Activated CD4-positive, alpha-beta T cell treated with anti-CD3 and anti-CD28 coated beads for 1 hour (primary cell): ENCODE measurements at places on chromosomes 2 and 18.

- DNase-seq, result no peak
Measured at GRCh38 chr18:47118981-47119380, 31.3 kb downstream of the HDHD2 start.

DNA sequence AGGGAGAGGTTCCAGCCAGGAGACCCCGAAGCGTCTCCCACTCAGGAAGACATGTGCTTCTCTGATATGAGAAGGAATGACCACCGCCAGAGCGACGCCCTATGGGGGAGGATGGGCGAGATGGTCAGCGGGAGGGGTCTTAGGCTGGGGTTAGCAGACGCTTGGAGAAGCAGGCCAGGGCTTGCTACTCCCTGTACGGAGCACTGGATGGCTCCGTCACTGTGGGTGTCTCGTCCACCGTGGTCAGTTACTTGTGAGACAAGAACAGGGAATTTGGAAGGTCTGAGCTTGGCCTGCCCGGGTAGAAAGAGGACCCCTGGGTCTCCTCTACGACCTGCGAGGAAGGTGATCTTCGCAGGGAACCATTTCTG lies 39.8 kb downstream of the TMEM18 start:
- no peak for DNase-seq

DNA sequence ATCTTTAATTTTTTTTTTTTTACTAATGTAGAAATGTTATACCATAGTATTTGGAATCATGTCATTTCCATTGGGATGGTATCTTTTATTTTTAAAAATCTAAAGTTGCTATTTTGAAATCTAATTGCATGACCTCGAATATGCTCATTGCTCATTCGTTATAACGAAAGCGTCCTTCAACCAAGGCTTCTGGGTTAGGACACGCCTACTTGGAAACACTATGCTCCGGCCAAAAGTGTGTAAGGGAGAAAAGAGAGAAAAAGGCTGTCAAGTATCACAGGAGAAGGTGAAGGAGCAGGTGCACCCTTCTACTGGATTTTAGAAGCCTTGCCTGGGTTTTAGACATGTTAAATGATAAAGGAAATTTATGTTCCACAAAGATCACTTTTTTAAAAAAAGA lies 465.9 kb upstream of the ID2 start:
- no peak for DNase-seq

- no peak for DNase-seq
Measured at GRCh38 chr2:217290467-217290866, 430.6 kb upstream of the TNP1 start.

- DNase-seq, result no peak
Measured at GRCh38 chr2:14626873-14627272, 5.6 kb upstream of the LRATD1 start.

DNA sequence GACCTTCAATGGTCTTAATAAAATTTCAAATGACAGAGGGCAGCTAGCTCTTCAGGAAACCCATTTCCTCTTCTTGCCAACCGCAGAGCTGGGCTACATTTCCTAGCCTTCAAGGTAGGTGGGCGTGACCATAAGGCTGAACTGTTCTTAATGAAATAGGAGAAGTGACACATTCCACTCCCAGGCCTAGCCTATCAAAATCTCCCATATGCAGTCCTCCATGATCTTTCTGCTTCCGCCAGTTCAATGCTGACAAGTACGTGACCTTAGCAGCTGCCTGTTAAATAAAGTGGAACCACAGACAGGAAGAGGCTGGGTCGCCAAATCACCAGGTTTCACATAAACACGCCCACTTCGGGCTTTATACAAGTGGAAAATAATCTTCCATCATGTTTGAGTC lies 13.2 kb downstream of the SERPINE2 start:
- peak; percentile 46 for DNase-seq

DNA sequence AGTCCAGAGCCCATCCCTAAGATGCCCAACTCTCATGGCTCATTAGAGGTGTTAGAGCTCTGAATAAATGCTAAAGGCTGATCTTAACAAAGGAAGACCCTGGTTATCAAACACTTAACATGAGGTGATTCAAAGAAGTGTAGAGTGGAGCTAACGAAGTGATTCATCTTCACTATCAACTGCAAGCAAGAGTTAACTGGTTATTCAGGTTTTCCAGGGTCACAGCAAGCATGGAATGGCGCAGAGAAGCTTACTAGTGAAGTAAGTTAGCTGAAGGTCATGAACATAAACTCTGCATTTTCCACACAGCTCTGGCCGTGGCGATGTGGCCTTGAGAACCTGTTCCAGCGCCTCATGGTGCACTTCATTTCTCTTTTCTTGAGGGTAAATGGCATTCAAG lies 17.0 kb downstream of the RND3 start:
- no peak for DNase-seq

DNA sequence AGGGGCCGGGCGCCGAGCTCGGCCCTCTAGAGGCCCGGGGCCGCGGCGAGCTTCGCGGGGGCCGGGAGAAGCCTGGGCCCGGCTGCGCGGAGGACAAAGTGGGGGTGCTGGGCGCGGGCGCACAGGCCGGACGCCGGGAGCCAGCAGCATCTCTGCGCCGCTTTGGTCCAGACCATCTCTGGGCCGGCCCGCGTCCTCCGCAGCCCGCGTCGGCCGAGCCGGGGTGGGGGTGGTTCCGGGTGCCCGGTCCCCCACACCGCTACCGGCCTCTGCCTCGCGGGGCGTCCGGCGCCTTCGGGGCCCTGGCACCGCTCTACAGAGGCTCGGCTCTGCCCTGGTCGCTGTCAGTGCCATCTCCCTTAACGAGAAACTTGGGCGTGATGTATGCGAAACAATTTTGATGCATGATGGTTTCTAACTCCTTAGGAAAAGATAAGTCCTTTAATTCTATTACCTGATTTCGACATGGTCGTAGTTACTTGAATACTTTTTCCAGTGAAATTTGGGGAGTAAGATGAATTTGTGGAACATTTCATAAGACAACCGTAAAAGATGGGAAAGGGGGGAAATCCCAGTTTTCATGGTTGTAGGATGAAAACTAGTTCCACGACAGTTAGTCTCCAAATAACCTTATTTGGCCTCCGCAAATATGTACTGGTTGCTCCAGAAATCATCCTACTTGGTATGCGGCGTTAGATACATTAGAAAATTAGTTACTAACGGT lies 562 bp downstream of the TWSG1 start:
- peak; percentile 16 for DNase-seq

DNA sequence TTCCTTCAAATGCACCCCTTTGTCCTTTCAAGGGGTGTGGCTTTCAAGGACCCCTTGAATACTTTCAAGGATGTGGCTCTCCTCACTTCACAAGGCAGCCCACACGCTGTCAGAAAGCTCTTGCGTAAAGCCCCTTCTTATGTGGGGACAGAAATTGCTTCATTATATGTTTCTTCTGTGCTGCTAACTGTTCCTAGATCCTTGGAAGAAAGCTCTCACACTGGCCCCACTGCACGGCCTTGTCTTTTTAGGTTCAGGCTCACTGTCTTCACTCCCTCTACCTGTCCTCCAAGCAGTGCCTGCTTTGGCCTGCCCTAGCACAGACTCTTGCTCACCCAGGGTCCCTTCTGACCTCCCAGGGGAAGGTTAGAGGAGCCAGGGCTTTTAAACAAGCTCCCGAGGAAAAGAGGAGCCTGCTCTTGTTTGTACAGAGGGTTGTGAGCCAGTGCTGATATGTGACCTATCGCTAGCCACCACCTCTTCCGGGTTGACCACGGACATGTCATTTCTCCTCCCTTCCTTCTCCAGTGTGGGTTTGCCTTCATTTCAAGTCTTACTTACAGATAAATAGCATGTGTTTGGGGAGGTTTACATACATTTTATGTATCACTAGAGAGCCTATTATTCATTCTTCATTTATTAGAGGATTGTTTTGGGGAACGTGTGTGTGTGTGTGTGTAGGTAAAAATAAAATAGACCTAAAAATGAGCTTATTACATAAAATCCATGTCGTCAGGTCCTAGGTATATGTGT lies 94.7 kb downstream of the RTN4 start:
- DNase-seq, result no peak

- DNase-seq, result no peak
Measured at GRCh38 chr2:171279983-171280790, 119.5 kb upstream of the TLK1 start.

GRCh38 chr2:185782223-185782769 lies 43.7 kb downstream of the FSIP2 start:
- no peak for DNase-seq

DNA sequence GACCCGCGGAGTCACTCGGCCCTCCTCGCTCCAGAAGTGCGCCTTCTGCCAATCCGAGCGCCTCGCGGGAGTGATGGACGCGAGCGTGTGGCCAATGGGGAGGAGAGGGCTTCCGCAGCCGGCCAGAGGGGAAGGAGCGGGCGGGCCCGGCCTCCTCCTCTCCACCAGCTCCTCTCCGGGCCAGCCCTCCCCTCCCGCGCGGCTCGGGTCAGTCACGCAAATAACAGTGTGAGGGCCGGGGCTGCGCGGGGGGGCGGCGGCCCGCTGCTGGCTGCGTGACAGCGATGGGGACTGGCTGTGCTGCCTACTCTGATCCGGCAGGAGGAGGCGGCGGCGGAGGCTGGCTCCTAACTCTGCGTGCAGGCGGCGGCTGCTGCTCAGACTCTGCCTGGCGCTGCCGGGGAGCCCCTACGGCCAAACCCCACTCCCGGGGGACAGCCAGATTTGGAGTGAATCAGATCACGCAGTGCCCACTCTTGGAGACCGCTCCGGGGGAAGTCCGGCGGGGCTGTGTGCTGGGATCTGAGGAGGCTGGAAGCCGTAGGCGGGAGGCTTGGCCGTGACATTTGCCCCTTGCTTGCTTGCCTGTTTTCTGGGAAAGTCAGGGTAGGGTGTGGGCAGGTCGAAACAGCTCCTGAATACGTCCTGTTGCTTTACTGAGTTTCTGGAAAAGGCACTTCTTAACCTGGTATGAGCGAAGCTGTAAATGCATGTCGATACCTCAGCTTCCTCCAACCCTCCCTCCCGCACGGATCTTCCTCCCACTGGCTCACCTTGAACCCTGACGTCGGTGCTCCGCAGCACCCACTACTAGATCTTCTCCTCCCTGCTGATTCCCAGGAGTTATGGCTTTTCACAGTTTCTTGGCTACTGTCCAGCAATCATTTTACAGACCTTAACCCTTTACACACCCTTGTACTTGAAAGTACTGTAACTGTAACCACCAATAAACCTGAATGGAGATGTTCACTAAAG lies 97.9 kb upstream of the SERTAD2 start:
- DNase-seq, result no peak

- DNase-seq, result no peak
Measured at GRCh38 chr2:228545041-228545747, 363.7 kb upstream of the SPHKAP start.
